ENCODE measurements at places on chromosomes 1 and 21. TPM values are rescaled to one million over a fixed set of nuclear protein-coding genes. Genes with fewer than 3 reads are reported as not detected.

- no peak for DNase-seq
Observed at GRCh38 chr1:209652121-209652735, at the start of gene LAMB3. Gene LAMB3, minus strand, starts transcription at chr1:209652425. Its CDS starts 1,481 bp downstream, at chr1:209650944.

TFF2 gene
- polyA plus RNA-seq: not detected

DISP3 gene
- polyA plus RNA-seq: 0.15 TPM

- DNase-seq: no peak
Observed at GRCh38 chr21:46211786-46212720, 16.5 kb downstream of the LSS start.

TNFAIP8L2 gene
- not detected for polyA plus RNA-seq

IL20 gene
- not detected for polyA plus RNA-seq

PODN gene
- 2.9 TPM for polyA plus RNA-seq

DNA sequence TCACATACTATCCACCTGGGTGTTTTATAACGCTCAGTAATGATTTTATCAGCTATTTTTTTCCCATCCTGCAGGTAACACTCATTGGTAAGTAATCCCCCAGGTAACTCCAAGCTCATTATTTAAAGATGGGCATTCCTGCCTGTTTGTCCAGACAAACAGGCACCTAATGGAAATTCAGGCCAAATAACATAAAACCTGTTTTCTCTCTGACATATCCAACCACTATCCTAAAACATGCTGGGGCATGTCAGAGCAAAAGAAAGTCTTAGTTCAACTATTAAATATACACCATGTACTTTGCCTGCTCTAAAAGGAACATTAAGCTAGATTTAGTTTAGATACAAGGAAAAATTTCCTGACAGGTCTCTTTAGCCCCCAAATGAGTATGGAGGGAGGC lies 987.7 kb downstream of the TTLL7 start:
- no peak for DNase-seq

DNA sequence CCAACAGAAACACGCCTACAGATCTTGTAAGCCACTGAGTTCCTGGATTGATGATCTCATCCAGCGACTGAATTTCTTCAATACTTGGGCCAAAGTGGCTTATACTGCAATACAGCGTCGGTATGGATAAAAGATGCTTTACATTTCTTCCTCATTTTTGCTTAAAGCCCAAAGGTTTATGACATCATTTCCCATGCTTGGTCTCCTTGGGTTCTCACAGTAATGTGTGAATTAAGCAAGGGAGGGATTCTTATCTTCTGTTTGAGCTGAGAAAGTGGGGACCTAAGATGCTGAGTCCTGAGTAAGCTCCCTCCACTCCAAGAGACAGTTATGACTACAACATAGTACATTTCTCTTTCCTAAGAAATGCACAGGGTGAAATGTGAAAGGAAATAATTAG lies 39.5 kb downstream of the LBR start:
- DNase-seq: no peak

VWA5B1 gene
- not detected for polyA plus RNA-seq

DNA sequence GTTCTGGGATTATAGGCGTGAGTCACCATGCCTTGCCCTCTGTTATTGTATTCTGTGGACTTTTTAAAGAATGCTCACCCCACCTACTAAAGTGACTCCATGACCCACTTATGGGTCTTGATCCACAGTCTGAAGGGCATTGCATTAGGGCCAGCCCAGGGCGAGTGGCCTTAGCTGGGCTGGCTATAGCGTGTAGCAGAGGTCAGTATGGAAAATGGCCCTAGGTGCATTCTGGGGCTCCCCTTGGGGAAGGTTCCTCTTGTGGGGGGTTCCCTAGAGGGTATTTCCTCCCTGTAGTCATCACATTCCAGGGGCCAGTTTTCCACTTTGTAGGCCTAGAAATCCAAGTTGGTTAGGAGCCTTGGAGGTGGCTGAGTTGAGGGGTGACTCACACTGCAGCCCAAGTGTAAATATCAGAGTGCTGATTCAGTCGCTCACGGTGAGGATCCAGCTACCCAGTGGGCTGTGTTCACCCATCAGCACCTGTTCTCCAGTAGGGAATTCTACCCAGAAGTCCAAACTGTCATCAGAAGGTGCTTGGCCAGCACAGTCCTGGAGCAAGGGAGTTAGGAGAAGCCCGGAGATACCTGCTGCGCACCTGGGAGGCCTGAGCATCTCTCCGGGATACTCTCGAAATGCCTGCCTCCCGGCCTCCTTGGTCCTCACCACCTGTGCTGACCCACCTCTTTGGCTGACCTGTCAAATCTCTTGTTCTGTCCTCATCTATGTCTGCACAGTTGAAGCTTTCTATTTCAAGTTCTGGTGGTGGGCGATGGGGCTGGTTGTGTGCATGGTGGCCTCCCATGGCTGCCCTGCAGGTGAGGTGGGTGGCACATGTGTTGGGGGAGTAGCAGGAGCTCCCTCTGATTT lies 52.2 kb downstream of the NENF start:
- DNase-seq: no peak

VHLL gene
- polyA plus RNA-seq: not detected

OR10J1 gene
- not detected for polyA plus RNA-seq

CCDC24 gene
- polyA plus RNA-seq: 11.8 TPM

BCAR3 gene
- polyA plus RNA-seq: 49.2 TPM

PLA2G2D gene
- polyA plus RNA-seq: not detected

RNU1-4 gene
- polyA plus RNA-seq: not detected

DNA sequence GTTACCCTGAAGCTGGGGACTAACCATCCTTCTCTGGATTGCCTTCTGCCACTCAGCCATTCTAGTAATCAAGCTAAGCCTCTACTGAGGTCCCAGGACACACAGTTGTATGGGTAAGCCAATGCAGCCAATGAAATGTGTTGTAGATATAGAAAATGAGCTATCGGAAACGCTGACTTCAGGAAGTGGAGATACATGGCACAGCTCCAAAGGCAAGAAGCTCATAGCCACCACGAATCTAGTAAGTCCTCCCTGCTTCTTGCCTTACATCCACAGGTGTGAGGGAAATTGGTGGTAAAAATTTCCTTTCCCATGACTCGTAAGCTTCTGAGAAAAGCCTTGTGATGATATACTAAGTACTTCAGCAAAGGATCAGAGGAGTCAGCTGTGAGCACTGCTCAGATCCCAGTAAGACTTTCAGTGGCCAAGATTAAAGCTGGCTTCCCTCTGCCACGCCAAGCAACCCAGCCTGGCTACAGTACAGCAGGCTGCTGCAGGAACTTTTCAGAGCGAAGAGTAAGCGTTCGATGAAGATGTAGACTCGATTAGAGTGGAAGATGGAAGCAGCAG lies 117.7 kb downstream of the SIM2 start:
- no peak for DNase-seq

RNU1-1 gene
- polyA plus RNA-seq: not detected

DNA sequence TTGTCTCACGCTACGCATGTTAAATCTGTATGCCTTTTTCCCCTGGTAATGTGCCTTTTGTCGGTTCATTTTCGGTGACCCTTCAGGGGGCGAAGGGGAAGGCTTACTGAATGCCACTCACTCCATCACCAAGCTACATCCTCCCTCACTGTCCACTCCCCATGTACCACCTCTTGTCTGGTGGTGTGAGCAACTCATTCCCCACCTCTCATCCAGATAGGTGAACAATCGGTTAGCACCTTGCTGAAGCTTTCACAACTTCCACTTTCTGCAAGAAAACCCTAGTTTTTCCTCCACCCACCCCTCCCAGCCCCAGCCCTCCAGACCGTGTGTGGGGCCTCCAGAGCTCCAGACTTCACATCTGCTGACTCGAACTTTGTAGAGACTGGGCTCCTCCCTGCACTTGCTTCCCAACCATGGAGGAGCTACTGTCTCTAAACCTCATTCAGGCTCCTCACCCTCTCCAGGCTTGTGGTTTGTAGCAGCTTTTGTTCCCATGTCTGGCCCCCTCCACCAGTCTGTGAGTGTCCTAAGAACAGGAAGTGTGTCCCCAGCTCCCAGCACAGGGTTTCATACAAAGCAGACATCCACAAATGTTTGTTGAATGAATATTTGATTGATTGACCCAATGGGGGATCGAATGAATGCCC lies 48.4 kb upstream of the RUNX3 start:
- DNase-seq: no peak

GRCh38 chr1:150332651-150333290 lies 11.4 kb downstream of the PRPF3 start:
- no peak for DNase-seq

DNA sequence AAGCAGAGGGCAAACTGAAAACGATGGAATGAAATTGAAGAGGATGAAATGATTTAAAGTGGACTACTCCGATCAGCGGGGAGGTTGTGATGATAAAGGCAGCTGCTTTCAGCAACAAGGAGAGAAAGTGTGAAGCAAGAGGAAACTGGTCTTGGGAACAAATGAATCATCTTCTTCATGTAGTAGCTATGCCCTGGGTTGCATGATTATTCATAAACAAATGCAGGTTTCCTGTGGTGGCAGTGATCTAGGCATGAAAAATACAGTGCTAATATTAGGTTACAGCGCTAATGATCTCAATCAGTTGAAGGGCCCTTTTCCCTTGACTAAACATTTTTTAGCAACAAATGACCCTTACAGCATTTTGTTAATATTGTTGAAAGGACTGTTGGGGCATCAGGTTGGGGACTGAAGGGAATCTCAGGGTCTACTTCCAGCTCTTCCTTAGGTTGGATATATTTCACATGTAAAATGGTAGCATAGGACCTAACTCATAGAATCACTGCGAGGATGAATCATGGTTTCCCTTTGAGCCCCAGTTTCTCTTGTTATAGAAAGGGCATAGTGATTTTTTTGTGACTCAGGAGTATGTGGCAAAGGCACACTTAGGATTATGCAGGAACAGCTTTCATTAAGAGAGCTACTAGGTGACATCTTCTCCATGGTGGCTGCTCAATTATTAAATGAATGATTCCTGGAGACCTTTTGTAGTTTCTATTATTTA lies 1.9 kb upstream of the ZFYVE9 start:
- no peak for DNase-seq

SPRR2G gene
- polyA plus RNA-seq: not detected

- no peak for DNase-seq
Observed at GRCh38 chr21:40706806-40707655, 139.9 kb downstream of the DSCAM start.

GRCh38 chr1:190881064-190881463 lies 403.4 kb upstream of the BRINP3 start:
- DNase-seq: no peak

TAL1 gene
- polyA plus RNA-seq: not detected

Measured in SK-N-SH (cell line).